Effector CD4-positive, alpha-beta T cell (primary cell): ENCODE measurements at places on chromosomes 5 and 9.

- DNase-seq = no peak
These were observed 952.0 kb downstream of the NR2F1-AS1 start for GRCh38 chr5:92629000-92629399.

DNA sequence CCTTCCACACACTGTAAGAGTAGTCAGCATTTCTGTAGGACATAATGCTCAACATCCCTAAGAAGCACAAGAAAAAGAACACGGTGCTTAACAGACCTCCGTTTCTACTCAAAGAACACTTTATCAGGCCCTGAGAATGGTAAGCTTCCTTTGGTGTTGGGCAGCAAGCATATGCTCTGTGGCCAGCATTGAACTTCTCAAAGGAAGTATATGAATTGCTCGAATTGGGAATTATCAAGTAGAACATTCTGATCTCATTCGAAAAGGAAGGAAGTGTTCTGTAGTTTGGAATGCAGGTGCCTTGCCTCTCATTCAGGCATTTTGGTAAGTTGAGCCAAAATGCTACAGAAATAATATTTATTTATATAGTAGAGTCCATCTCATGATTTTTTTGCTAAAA, 61.0 kb downstream of the C5 start:
- no peak for DNase-seq

DNA sequence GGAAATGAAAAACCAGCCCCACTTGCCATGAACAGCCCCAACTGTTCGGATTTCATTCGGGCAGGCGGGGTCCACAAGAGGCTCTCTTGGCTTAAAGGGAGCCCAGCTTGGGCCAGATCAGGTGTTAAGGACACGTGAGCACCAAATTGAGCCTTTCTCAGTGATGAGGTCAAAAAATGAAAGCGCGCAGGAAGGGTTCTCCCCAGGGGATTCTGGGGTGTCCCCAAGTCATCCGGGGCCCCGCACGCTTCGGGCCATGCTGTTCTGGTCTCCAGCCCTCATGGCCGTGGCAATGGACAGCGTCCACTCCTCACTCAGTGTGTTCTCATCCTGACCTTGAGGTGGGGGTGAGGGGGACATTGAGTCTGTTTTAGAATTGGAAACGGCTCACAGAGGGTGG, 10.9 kb downstream of the AK1 start:
- no peak for DNase-seq

DNA sequence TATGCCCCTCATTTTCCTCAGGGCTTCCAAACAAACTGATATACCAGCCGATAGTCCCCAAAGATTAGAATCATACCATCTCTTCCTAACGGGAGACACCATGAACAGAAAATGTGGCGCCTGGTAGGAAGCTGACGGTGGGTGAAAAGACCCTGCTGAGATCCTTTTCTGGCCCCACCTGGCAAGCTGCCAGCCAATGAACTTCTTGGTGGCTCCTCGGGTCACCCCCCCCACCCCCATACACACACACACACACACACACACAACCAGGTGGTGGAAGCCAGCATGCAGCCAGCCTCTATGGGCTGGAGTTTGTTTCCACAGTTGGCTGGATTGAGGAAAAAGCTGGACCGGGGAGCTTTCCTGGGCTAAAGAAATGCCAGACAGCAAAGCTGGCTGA, 4.8 kb upstream of the CCIN start:
- no peak for DNase-seq

DNA sequence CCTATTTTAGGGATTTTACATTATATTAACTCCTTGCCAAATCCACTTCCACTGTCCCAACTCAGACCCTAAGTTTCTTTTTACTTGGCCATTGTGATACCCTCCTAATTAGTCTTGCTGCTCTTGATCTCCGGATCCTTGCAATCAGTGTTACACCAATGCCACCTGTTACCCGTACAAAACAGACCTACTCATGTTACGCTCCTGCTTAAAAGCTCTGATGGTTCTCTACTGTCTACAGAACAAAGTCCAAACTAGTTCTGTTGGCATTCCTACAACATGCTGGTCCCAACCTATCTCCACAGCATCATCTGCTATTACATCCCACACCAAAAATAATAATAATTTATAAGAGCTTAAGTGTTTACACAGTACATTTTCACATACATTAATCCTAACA, 9.8 kb downstream of the ECPAS start:
- no peak for DNase-seq

GRCh38 chr9:71783120-71783523, 14.8 kb upstream of the CEMIP2 start:
- peak; percentile 82 for DNase-seq

GRCh38 chr5:150206098-150206778, 16.4 kb downstream of the SLC6A7 start:
- DNase-seq = no peak

GRCh38 chr9:133238272-133238850, 29.3 kb upstream of the OBP2B start:
- no peak for DNase-seq

DNA sequence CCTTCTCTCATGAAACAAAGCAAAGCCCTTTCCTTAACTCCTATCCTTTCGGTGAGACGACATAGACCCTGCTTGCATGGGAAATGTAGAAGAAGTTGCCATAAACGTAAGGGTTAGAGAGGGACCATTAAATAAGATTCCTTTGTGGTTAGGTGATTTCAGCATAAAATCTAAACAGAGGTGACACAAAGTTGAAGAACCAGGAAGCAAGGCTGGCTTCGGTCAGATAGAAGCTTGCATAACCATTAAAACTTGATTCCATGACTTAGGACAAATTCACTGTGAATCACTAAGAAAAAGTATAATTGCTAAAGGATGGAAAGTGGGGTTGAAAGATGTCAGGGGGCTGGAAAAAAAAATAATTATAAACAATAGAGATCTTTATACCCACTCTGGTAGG, 30.9 kb upstream of the ABLIM3 start:
- DNase-seq = no peak

DNA sequence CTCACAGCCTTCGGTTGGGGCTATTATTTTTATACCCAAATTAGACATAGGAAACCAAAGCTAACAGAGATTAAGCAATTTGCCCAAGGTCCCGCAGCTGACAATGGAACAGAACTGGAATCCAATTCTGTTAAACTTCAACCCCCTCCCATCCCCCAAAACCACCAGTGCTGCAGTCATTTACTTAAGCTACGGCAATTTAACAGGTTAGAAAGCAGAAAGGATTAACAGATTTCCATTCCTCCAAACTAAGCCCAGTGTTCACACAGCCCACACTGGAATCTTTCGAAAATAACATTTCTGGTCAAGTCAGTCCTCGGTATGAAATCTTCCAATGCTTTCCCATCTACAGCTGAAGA, 1023.1 kb upstream of the DMAC1 start:
- DNase-seq = no peak

GRCh38 chr5:153880106-153880505, 158.6 kb downstream of the FAM114A2 start:
- DNase-seq = no peak

DNA sequence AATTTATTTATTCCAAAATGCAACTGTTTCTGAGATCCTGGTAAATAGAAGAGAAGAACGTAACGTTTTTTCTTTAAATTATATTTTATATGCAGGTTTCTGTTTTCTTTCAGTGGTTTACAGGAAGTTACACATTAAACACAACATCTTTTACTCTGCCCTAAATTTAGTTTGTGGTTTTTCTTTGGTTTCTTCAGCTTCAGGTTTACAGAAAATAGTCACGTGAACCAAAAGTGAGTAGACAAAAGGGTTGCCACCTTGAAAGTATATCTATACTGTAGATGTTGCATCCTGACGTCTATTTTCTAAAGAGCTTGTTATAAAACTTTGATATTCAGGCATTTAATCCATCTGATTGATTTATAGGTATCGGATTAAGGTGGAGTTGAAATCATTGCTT, 1236.6 kb downstream of the MAT2B start:
- no peak for DNase-seq

DNA sequence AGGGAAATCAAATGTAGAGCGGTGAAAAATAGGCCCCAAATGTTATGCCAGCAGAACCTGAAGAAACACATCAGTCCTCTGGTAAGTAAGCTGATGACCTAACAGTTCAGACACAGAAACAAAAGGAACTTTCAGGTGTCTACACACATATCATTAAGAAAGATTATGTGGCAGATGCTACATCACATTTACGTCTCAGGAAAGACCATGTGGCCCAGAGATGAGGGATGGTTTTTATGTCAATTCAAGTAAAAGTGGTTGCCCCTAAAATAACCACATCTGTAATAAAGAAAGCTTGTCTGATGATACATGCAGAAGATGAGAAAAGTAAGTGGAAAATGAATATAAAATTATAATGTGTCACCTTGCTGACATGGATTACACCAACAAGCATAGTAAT, 31.4 kb downstream of the GNAQ start:
- no peak for DNase-seq

GRCh38 chr5:96031811-96032261, 70.2 kb upstream of the ELL2 start:
- no peak for DNase-seq

- no peak for DNase-seq
These were observed 117.3 kb downstream of the GDNF start for GRCh38 chr5:37722236-37723161.

GRCh38 chr9:94656200-94656599, 16.9 kb upstream of the FBP1 start:
- DNase-seq = no peak

DNA sequence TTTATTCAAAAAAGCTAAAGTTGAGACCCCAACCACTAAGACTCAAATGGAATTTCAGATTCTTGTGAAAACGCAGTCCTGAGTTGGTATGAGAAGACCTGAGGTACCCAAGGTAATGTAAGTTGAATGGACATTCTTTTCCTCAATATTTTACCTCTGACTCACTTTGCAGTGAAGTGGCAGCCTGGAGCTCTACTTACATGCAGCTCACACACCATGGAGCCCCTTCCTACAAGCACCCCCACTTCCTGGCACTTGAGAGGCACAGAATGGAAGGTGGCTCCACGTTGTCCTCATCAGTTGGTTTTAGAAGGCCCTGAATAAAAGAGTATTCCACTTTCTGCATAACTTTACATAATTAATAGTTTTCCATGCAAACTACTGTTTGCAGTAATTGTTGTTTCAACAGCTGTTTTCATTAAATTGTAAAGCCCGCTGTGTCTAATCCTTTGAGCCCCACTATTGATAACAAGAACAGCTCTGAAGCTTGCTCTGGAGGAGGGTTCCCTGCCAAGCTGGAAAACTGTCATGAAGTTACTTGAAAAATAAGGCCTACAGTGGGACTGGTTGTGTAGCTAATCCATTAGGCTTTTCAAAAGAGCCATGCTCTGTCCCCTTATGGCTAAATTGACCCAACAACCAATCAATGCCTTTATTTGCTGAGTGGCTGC, 102.2 kb upstream of the SPATA31D4 start:
- no peak for DNase-seq

DNA sequence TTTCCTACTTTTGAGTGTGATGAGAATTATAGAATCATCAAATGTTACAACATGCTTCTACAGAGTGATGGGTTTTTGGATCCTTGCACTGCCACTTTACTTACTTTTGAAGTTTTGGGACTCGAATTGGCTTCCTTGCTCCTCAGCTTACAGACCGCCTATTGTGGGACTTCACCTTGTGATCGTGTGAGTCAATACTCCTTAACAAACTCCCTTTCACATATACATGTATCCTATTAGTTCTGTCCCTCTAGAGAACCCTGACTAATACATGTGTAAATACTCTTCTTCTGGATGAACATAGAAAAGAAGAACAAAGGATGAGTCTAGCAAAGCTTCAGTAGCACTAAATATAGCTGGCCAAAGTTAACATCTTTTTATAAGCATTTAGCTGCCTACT, 98.7 kb upstream of the PDE4D start:
- no peak for DNase-seq

- no peak for DNase-seq
These were observed 617 bp downstream of the PPP6C start for GRCh38 chr9:125189011-125189360.

DNA sequence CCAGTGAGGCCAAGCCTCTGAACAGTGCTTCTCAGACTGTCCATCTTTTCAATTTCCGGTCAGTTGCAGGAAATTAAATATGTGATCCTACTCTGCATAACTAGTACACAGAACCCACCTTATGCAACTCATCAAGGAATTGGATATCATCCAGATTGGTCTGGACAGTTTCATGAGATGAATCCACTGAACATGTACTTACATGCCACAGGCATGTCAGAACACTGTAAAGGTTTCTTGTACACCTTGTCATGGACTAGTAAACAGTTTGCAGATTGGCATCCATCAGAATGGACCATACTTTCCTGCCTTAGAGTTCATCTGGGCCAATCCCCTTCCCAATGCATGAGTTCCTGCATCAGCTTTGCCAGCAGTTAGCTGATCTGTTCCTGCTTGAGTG, 30.4 kb downstream of the GARNL3 start:
- no peak for DNase-seq

DNA sequence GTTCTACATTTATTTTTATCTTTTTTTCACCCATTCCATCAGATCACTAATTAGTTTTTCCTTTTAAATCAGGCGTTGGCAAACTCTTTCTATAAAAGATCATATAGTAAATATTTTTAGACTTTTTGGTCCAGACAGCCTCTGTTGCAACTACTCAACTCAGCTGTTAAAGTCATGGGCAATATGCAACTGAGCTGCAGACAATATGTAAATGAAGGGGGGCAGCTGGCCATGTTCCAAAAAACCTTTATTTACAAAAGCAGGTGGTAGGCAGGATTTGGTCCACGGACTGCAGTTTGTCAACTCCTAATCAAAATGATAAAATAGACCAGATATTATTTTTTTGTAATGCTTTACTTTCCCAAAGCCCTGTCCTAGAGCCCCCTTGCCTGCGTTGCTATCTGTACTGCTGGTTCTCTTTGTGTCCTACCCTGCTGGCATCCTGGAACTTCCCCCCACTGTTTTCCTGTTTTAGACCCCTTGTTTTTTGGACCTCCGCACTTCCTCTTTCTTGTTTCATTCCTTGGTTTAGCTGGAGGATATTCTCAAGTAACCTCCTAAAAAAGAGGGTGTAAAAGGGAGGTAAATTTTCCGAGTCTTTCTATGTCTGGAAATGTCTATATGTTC, 24.7 kb upstream of the TNFSF8 start:
- DNase-seq = no peak

DNA sequence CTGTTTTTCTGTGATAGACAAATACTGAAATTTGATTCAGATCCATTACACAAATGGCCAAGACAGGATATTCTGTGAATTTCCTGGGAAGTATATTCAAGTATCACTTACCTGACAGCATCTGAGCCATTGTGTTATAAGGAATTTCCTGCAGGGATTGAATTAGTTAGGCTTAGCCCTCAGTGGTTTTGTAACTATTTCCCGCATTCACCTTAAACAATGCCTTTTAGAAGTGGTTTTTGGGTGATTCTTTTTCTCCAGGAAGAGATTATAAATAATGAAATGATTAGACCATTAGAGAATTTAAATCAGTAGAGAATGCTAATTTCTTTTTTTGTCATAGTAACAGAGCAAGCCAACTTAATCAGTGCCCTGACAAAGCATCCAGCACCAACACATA, 30.6 kb downstream of the ITGA1 start:
- no peak for DNase-seq

- no peak for DNase-seq
These were observed 29.7 kb downstream of the DAPK1 start for GRCh38 chr9:87527211-87527916.

- DNase-seq = no peak
These were observed 389.2 kb upstream of the NUDT12 start for GRCh38 chr5:103951776-103952175.
